ENCODE measurements at places on chromosomes 5 and 9.

DNA sequence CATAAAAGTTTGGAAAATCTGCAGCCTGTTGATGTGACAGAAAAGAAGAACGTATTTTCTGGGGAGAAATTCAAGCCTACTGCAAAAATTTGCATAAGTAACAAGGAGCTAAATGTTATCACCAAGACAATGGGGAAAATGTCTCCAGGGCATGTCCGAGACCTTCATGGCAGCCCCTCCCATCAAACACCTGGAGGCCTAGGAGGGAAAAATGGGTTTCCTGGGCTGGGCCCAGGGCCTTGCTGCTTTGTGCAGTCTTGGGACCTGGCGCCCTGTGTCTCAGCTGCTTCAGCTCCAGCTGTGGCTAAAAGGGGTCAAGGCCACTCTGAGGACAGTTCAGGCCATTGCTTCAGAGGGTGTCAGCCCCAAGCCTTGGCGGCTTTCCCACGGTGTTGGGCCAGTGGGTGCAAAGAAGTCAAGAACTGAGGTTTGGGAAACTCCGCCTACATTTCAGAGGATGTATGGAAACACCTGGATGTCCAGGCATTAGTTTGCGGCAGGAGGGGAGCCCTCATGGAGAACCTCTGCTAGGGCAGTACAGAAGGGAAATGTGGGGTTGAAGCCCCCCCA is 13.1 kb downstream of the CERT1 start:
- no peak for DNase-seq

- no peak for DNase-seq
Observed at GRCh38 chr5:135309391-135310327, 89.4 kb downstream of the MACROH2A1 start.

- DNase-seq, result no peak
Observed at GRCh38 chr5:161333194-161333880, 213.2 kb downstream of the GABRB2 start.

- DNase-seq, result no peak
Observed at GRCh38 chr9:127395497-127396252, 1.3 kb upstream of the SLC2A8 start.

DNA sequence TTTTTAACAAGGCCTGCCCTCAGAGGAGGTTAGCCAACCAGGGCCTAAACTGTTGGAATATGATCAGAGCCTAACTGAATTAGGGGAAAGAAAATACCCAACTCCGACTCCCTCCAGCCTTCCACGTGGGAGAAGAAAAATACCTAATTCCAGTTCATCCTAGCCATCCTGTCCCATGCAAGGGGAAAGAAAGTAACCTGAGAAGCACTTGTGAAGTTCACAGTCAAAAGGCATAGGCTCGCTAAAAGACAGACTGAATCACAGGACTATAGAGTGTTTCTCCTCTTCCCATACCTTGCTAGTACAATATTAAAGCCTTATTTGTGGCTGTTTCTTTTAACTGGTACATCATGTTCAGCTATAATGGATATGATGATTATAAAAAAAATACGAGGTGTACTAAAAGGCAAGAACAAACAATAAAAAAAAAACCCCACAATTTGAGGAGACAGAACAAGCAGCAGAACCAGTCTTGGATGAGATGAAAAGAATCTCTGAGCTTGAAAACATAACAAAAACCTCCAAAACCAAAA is 18.0 kb upstream of the ATP10B start:
- DNase-seq, result no peak

DNA sequence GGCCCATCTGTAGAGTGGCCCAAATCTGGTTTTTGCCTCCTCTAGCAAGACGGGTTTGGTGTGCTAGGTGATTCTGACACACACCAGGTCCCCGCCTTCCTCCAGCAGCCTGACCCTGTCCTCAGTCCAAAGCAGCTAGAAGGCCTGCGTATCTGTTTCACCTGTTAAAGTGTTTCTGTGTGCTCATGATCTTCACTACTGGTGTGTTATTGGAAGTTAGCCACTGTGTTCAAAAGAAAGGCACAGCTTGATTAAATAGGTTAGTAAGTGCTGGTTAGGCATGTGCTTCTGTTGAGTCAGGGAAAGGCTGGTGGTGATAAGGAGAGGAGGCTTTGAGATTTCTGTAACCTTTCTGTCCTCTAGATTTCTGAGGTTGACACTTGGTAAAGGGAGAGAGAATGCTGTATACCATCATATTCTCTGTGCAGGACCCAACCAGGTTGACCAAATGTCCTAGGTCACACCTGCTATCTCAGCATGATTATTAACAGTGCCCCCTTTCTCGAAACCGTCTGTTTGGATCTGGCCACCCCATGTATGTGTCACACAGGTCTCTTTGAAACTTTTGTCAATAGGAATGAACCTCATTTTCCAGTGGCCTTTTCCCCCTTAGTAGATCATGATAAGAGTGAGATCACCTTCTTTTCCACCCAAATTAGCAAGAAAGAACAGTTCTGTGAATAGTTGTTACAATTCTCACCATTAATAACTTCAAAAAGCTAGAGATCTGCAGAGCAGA is 58.8 kb downstream of the ARHGAP26 start:
- DNase-seq, result no peak

DNA sequence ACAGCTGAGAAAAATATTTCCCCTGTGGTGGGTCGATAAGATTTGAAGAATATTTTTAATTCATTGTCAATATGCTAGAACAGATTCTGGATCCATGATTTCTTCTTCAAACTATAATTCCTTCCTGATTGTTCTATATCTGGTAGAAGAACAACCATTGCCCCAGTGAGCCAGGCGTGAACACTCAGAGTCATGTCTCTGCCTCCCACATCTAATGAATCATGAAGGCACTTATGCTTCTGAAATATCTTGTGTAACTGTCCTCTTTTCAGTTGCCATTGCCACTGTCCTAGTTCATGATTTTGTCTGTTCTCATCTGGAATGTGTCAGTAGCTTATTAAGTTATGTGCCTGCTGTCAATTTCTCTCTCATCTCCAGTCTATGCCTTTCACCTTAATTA is 40.0 kb downstream of the GABRG2 start:
- no peak for DNase-seq

- no peak for DNase-seq
Observed at GRCh38 chr9:114787781-114788498, 17.9 kb downstream of the TNFSF15 start.

DNA sequence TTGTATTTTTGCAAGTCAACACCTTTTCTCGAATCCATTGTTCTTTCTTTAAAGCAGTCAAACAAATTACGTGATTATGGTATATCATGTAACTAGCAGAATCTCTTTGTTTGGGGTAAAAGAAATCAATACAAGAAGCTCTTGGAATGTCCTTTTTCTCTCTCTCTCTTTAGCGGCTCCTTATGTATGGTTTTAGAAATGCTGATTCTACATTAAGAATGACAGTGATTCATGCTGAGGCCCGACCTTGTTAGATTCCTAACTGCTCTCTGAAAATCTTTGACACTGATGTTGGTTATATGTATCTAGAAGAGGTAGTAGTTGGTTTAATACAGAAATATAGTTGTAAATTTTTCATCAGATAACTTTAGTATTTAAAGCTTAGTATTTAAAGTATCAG is 76.4 kb downstream of the SNX24 start:
- no peak for DNase-seq

DNA sequence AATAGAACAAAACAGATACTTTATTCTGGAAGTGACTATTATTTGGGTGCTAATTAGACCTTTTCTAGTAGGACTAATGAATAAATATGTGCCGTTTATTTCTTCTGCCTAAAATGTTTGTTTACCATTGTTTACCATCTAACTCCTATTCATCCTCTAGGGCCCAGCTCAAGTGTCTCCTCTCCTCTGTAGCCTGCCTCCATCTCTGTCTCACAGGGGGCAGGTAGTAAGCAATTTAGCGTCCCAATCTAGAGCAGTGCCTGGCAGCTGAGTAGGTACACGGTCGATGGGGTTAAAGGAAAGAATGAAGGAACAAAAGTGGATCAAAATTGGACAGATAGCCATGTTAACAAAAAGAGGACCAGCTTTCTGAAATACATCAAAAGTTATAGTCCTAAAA is 230.9 kb downstream of the SLF1 start:
- DNase-seq, result no peak

GRCh38 chr5:132491368-132492364 is 1.1 kb upstream of the IRF1 start:
- peak; percentile 17 for DNase-seq

Data from effector CD4-positive, alpha-beta T cell (primary cell).